Hippocampal formation (tissue), 2 donors: ENCODE measurements at places on chromosomes 3 and 15.

DNA sequence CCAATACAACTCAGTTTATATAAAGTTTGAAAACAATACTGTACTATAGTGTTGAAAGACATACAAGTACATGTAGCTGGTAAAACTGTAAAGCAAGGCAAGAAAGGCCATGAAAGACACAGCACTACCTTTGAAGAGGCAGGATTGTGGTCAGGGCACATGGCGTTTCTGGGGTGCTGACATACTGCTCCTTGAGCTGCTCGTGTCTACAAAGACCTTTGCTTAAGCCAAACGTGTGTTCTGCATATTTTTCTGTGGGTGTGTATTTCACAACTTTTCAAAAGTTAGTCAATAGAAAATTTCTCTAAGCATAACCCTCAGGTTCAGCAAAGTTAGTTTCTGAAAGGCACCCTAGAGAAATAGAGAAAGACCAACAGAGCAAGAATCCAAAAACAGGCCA, 14.1 kb upstream of the TOPAZ1 start:
- no peak for DNase-seq

DNA sequence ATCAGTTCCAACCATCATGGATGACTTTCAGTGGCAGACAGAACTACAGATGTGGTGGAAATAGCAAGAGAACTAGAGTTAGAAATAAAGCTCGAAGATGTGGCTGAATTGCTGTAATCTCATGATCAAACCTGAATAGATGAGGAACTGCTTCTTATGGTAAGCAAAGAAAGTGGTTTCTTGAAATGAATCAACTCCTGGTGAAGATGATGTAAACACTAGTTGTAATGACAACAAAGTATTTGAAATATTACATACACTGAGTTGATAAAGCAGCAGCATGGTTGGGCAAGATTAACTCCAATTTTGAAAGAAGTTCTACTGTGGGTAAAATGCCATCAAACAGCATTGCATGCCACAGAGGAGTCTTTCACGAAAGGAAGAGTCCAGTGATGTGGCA, 131.7 kb upstream of the FAM3D start:
- DNase-seq = no peak

DNA sequence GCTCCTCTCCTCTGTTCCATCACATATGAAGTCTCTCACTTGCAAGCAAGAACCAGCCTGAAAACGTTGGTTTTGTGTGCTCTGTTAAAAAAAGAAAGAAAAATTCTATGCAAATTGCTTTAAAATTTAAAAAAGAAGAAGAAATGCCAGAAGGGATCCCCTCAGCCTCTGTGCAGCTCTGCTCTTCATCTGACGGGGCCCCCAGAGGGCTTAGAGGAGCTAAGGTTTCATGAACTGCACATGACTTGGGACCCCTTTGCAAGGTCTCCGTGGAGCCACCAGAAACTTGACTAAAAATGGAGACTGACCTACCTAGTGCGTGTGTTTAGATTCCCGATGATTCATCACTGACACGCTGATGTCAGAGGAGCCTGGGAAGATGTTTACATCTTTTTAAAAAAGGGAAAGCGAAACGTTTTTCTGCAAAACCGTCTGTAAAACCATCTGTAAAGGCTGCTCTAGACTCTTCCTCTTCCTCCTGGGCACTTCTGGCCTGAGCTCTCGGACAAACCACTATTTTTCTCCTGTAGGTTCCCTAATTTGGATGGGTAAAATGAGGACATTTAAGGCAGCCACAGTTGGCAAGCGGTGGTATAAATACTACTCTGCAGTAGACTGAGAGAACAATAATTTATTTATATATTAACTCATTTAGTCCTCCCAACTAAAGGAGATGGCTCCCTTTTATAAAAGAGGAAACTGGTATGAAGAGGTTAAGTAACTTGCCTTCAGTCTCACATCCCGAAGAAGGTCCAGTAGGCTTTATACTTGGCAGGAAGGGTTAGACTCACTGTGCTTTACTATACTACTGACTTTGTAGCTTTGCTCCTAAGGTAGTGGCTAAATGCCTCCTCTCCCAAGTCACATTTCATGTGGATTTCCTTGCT, 67.2 kb upstream of the POLG start:
- DNase-seq = no peak

- DNase-seq = no peak
Observed at GRCh38 chr3:119862616-119863015, 80.7 kb downstream of the NR1I2 start.

- no peak for DNase-seq
Observed at GRCh38 chr3:46674031-46674845, 19.2 kb downstream of the ALS2CL start.

- no peak for DNase-seq
Observed at GRCh38 chr3:159319156-159319555, 517.3 kb downstream of the MFSD1 start.

GRCh38 chr3:187321766-187322165, 30.2 kb upstream of the MASP1 start:
- DNase-seq = no peak

GRCh38 chr3:149555927-149556326, 81.4 kb downstream of the TM4SF4 start:
- DNase-seq = no peak

DNA sequence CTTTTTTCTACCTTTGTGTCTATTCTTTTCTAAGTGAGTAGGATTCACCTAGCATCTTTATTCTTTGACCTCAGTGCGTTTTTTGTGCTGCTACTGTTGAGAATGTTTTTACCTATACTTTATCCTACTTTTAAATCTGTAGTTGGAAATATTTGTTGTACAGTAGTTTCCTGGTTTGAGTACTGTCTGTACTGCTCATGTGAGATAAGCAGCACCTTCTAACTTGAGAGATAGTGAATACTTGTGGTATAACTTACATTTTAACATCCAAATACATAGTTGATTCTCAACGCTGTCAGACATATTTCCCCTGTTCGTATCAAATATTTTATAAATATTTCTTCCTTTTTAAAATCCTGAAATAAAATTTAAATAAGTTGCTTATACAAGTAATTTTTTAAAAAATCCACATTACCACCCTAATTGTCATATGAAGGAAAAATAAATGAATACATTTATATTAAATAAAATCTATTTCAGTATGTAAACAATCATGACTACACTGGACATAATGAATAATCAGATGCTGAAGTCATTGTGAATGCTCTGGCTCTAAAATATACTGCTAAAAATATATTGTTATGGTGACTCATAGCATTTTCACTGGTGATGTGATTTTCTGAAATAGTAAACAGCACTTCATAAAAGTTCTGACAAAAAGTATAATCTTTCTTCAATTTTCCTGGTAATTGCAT, 17.4 kb downstream of the ATP11B start:
- DNase-seq = no peak

GRCh38 chr15:47756872-47757271, 39.6 kb downstream of the SEMA6D start:
- no peak for DNase-seq

DNA sequence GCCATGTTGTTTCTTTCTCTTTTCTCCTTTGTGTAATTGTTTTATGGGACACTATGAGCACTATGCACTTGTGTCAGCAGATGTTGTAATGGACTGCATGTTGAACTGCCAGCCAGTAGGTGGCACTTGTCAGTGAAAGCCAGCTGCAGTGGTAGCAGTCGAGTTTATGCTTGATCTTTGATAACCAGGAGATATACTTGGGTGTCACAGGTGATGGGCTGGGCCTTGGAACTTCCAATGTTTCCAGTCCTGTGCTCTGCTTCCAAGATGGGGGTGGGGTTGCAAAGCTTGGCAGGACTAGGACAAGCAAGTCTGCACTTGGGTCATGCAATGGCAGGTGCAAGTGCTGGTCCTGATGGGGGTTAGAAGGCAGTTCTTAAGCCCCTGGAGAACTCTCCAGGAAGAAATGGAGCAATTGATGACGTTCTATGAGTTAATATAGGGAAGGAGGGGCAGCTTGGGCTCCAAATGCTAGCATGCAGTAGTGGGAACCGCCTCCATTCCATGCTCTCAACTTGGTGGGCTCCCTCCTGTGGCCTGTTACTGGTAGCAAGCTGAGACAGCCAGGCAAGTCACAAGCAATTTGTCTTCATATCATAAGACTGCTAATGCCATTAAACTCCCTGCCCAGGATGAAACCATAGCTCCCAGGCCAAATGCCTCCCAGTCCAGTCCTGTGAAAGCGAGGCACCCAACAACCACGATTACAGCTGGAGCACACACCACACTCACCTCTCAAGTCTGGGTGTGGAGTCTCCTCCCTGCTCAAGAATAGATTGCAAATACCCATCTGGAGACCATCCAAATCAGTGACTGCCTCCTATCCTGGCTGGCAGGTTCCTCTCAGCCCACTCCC, 287.2 kb downstream of the CGGBP1 start:
- no peak for DNase-seq

GRCh38 chr15:61184431-61184830, 44.7 kb downstream of the RORA start:
- no peak for DNase-seq

DNA sequence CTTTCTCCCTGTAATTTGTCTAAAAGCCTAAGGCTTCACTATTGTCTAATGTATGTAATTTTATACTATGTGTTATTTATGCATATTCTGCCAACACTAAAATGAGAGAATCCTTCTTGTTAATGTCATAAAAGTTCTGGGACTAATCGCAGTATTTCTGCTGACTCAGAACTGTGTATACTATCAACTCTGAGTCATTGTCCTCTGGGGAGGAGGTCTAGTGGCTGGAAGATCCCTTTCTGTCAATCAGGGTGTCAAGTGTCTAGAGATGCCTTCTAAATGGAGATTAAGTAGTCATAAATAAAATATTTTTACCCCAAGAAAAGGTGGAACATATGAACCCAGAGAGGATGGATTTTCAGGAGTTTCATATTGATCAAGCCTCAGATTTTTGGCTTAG, 473.4 kb downstream of the AGBL1 start:
- DNase-seq = no peak

- peak; percentile 90 for DNase-seq
Observed at GRCh38 chr15:75454471-75455378, 3.2 kb upstream of the SIN3A start.

DNA sequence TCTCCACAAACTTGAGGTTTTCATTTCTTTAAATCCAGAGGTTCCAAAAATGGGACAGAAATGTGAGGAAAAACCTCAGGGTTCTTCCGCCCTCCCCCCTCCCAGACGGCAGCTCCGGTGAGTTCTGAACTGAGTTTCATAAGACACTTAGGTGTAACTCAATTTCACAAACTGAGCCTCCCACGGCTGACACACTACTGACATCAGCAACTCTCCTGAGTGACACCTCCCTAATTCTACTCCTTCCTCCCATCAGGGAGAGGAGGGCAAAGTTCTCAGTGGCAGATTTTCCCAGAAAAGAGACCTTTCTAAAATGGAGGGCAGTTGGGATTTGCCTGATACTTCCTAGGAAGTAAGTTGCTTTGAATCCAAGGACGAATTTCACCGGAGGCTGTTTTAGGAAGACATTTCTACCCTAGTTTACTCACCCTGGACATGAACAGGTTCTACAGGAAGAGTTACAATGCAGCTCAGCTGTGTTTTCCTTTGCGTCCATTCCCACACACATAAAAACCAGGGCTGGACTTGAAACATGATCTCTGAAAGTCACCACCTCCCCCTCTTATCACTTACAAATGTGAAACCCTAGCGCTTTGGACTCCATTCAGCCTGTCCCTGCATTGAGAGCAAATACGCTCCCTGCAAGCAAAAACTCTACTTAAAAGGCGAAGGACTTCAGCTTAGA, 78.1 kb upstream of the LMOD3 start:
- no peak for DNase-seq

- DNase-seq = no peak
Observed at GRCh38 chr3:121705541-121705940, 44.0 kb downstream of the GOLGB1 start.

- no peak for DNase-seq
Observed at GRCh38 chr3:87626546-87626945, 350.2 kb upstream of the POU1F1 start.

DNA sequence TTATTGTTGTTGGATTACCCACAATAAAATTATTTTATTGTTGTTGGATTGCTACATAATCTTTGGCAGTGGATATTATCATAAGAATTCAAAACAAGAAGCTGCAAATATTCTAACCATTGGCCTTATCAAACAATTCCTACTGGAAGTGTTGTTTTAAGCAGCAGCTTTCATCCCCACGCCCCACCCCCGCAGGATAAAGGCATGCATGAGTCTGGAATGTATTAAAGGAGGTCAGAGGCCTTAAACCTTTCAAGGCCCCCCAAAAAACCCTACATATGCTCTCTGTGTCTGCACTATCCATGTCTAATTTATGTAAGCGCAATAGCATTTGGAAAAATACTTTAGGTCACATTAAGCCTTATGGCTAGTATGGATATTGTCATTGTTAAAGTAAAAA, 23.1 kb downstream of the P3H2 start:
- DNase-seq = no peak

DNA sequence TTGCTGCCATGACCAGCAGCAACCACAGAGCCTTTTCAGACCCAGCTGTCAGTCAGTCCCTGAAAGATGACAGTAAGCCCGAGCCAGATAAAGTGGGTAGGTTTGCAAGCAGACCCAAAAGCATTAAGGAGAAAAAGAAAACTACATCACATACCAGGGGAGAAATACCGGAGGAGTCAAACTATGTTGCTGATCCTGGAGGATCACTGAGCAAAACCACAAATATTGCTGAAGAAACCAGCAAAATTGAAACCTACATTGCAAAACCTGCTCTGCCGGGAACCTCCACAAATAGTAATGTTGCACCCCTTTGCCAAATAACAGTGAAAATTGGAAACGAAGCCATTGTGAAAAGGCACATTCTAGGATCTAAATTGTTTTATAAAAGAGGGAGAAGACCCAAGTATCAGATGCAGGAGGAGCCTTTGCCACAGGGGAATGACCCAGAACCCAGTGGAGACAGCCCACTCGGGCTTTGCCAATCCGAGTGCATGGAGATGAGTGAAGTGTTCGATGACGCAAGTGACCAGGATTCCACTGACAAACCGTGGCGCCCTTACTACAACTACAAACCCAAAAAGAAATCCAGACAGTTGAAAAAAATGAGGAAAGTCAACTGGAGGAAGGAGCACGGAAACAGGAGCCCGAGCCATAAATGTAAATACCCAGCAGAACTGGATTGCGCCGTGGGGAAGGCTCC, 42.1 kb upstream of the RASA2 start:
- no peak for DNase-seq

- no peak for DNase-seq
Observed at GRCh38 chr15:32843219-32843815, 125.5 kb downstream of the GREM1 start.

DNA sequence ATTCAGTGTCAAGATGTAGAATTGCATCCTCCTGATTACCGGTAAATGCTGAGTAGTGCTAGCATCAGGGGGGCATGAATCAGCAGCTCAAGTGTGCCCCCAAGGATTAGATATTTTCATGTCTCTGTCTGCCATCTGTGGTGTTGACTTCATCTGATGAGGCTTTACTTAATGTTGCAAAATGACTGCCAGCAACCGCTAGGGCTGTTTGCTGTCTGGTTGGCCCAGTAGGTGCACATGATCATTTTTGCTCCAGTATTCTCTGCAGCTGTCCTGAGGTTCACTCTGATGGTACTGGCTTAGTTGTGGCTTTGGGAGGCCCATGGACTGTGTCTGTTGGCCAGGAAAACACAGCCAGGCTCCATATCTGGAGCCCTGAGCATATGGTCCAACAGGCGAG, 316.4 kb downstream of the SOX2 start:
- no peak for DNase-seq

- DNase-seq = no peak
Observed at GRCh38 chr15:29921130-29921601, 98.9 kb upstream of the TJP1 start.
